ENCODE measurements at places on chromosomes 2 and 18.

GRCh38 chr2:183186296-183186695 lies 62.1 kb downstream of the NUP35 start:
- no peak for DNase-seq

GRCh38 chr2:150465703-150466569 lies 21.5 kb downstream of the RND3 start:
- DNase-seq, result no peak

DNA sequence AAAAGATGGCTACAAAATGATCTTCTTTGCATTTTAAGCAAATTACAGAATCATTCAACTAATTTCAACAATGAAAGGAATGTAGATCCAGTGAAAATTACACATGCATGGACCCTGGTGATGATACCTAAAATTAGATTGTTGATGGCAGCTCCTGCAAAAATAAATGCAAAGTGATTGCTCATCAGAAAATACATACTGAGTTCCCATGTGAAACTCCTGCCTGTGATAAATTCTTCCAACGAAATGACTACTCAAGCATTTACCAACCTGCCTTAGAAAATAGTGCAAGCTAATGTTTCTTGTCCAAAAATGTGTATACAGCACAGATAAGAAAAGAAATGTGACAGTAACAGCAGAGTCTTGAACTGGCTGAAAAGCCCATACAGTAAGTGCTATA lies 300.0 kb upstream of the REV1 start:
- no peak for DNase-seq

- DNase-seq, result no peak
Measured at GRCh38 chr2:26648516-26648915, 7.3 kb upstream of the CIB4 start.

DNA sequence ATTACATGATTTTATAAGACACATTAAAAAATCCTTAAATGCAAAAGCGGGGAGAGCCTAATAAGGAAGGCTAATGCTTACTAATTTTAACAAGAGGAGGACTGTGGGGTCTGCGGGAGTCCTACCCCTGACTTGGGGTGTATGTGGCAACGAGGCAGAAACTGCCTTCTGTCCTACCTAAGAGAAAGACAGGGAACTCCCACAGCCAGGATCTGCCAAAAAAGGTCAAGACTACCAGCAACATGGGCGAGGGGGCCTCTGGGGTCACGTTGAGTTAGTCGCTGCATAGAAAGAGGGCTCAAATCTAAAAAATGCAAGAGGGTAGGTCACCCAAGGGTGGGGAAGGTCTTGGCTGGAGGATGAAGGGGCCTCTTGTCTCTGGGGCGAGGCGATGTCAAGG lies 529 bp upstream of the AMER3 start:
- no peak for DNase-seq

DNA sequence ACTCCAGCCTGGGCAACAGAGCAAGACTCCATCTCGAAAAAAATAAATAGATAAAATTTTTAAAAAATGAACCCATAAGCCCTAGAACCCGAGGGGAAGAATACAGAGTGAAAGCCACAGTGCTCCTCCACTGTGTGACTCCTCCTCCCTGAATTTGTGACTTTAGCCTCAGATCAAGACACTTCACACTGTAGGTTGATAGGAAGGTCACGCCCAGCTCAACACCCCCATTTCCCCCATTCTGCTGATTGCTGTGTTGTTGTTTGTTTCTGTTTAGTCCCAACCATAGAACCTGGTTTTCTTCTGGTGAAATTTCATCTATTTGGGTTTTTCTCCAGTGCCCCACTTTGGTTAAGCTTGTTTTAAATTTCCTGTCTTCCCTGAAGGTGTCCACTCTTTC lies 102.2 kb downstream of the VIT start:
- no peak for DNase-seq

DNA sequence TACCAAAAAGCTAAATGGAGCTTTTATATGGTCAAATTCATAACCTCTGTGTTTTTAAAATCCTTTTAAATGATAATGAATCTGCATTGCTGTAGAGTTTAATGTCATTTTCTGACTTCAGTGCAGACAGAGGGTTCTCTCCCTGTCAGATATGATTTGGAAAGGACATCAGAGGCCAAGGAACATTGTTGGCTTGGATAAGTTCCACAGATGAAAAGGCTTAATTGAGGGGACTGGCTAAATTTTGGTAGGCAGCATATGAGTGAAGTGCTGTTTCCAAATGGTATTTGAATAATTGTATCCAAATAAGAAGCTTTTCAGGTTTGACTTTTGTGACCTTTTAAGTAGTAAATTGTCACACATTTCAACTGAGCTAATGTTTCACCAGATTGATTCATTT lies 124.6 kb upstream of the KCNH7 start:
- DNase-seq, result no peak

DNA sequence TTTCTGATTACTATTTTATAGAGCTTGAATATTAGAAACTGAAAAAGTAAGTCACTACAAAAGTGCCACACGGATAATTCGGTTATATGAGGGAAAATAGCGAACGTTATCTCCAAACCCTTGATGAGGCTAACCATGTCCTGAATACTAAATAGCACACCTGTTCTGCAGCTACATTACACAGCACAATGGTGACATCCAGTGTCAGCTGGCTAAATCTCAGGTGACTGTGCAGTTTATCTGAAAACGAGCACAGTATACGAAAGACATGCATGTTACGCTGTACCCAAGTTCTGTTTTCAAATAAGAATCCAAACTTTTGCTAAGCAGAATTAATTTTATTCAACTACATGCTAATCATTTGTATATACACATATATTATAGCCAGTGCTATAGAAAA lies 9.0 kb downstream of the CCDC68 start:
- DNase-seq, result no peak

DNA sequence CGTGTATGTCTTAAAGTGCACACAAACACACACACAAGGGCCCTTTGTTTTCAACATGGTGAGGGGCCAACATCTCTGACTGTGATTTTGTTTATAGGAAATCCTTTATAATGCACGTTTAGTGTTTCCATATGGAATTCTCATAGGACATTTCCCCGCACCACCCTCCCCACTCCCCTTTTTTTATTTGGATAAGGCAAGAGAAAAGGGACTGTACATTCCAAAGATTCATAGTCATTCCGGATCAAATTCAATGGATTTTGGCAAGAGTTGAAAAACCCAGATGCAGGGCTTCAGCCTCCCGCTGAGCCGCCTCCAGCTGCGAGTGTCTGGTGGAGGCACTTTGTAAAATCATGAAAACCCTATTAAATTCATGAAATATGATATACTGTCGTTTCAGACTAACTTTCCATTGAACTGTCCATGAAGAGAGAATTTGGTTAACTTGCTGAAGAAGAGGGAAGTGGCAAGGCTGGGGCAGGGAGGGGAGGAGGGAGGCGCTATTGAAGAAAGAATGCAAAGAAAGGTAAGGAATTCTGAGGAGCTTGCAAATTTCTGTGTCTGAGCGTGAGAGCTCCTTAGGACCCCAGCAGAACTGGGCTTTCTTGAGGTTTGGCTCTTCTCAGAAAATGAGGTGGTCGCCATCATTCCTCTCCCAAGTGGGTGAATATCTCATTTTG lies 25.8 kb upstream of the SLC14A2 start:
- DNase-seq, result no peak

GRCh38 chr2:20562540-20563225 lies 88.2 kb downstream of the HS1BP3 start:
- DNase-seq, result no peak

- DNase-seq, result no peak
Measured at GRCh38 chr2:179137200-179137759, 87.3 kb upstream of the CCDC141 start.

GRCh38 chr18:28357766-28358401 lies 181.0 kb upstream of the CDH2 start:
- DNase-seq, result no peak

- DNase-seq, result no peak
Measured at GRCh38 chr2:108573061-108573460, 38.8 kb downstream of the LIMS1 start.

DNA sequence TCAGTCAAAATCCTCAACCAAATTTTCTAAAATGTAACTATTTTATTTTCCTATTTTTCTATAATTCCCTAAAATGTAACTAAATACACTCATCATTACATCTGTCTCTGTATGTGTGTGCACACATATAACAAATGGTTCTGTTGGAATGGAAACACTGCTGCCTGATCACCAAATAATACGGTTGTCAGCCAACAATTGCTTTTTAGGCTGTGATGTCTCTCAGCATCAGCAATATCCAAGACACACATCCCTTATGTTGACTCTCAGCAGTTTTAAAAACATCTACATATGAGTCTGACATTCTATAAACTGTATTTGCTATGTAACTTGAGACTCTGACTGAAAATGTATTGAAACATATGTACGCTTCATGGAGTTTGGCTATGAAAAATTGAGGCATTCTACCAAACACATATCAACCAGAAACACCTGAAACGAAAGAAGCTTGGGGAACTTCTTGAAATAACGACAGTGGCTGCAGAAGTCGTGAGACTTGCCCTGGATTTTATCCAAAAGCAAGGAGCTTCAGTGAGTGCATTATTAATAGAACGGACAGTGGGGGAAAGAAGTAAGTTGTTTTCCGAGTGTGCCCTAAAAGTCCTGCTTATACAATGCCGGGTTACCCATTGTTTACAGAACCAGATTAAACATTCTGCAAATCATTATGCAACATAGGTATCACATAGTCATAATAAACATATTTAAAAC lies 110.2 kb upstream of the ITGB6 start:
- no peak for DNase-seq

DNA sequence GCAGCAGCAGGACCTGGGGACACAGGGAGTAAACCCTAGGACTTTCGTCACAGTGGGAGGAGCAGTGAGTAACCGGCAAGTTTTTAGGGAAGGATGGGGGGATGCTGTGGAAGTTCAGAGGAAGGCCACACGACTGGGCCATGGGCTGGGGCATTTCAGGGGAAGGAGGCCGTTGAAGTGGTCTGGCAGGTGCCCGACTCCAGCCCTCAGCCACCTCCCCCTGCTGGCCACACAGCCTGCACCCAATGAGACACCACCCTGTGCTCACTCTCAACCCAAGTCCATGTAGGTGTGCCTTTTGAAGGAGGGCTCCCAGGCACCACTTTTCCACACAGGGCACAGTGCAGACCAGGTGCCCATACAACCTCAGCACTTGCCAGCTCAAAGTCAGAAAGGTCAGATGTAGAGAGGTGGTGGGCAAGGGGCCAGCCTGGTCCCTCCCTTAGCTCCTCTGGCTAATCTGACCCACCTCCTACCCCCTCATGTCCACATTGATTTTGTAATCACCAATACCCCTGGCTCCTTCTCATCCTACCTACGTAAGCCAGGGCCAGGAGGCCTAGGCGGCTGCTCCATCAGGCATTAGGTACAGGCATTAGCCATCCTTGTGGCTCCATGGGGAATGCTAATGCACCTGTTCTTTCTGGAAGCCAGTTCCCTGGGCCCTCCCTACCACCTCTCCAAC lies 211.2 kb downstream of the SMAD2 start:
- DNase-seq, result no peak

DNA sequence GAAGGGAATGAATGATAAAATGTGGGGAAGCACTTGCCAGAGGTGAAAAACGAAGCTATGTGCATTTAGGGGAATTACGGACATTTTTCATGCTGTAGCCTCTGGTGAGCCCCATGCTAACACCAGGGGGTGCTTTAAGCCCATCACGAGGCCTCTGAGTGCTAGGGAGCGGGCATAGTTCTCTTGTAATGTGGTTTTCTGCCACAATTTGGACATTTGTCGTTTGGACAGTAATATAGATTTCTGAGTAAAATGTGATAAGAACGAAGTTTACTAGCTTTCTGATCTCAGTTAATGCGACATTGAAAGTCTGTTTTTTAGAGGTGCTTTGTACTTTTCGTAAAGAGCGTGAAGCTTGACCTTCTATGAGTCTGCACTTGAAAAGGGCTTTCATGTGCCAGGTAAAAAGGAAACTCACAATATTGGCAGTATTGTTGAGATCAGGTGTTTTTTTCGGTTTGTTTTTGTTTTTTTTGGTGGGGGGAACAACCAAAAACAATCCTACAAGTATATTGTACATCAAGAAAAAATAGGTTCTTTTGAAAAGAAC lies 50.6 kb downstream of the TRAF3IP1 start:
- DNase-seq, result peak; percentile 26

GRCh38 chr18:75168619-75169018 lies 40.3 kb downstream of the PTGR3 start:
- DNase-seq, result no peak

DNA sequence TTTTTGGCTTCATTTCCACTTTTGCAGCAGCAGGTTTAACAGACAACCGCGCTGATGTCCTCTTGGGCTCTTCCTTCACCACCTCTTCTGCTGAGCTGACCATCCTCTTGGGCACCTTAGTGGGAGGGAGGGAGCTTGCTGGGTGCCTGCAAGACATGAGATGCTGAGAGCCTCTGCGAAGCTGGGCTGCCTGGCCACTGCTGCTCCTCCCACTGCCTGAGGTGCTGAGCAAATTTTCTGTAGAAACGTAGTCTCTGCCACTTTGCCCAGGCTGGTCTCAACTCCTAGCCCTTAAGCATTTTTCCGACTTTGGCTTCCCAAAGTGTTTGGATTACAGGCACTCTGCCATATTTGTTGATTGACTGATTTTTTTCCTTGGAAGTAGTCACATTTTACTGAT lies 422.2 kb upstream of the MC4R start:
- no peak for DNase-seq

DNA sequence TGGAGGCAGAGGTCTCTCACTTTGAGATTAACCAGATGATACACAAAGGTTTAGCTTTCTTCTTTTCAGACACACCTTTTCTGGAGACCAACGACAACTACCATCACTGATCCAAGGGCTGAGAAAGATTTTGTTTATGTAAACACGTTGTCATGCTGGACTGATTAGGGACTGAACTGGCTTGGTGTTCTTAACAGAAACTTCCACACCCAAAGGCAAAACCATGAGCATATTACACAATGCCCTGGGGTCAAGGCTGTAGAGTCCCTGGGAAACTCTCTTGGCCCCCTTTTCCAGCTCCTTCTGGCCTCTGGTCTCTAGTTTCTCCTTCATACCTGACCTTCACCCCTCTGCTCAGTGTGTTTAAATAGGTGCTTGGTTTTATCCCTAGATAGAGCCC lies 447.0 kb upstream of the TCF4 start:
- DNase-seq, result no peak

DNA sequence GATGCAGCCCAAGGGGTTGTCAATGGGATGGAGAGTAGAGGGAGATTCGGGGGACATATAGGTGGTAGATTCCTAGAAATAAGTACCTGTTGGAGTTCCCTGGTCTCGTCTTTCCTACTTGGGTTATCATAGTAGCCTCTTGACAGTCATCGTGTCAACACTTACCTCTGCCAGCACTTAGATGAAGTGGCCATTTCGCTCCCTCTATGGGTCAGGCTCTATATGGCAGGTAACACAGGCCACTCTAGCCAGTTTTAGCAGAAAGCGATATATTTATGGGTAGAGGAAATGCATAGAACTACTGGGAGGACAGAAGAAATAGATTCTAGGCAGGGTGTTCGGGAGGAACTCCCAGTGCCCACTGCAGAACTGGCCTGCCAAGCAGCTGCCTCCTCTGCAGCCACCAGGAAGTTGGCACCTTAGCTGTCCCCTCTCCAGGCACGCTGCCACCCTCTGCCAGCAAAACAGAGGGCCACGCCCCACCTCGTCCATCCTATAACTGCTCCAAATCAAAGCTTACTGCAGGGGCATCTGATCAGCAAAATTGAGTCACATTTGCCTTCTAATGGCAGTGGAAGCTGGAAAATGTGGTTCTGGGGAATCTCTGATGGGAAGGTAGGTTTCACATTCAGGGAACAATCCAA lies 181.3 kb downstream of the INSIG2 start:
- DNase-seq, result no peak

Measured in stimulated activated CD4-positive, alpha-beta T cell treated with anti-CD3 and anti-CD28 coated beads, Interleukin-2, amount 100 ng/mL, for 48 hours (primary cell).